NCI-H748 treated with DMSO at 0.1 percent for 48 hours (cell line): ENCODE measurements at places on chromosomes 7 and 10.
A peak's percentile ranks its signal among the peaks of the same experiment; 100 is the strongest.

DNA sequence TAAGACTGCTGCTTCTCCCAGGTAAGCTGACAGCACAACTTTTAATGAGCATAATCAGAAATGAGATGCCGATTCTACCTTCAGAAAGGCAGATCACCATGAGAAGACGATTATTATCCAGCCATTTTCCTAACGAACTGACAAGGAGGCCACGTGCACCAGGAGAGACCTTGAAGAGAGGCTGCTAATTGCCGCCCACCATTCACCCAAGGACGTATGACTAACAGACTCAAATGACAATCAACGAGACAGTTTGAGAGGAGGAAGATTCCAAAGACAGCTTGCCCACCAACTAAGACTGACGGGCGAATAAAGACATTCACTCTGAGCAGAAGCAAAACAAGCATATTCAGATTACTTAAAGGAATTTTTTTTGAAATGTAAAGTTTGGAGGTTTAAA, 301.9 kb upstream of the TAC1 start:
- DNase-seq = no peak

DNA sequence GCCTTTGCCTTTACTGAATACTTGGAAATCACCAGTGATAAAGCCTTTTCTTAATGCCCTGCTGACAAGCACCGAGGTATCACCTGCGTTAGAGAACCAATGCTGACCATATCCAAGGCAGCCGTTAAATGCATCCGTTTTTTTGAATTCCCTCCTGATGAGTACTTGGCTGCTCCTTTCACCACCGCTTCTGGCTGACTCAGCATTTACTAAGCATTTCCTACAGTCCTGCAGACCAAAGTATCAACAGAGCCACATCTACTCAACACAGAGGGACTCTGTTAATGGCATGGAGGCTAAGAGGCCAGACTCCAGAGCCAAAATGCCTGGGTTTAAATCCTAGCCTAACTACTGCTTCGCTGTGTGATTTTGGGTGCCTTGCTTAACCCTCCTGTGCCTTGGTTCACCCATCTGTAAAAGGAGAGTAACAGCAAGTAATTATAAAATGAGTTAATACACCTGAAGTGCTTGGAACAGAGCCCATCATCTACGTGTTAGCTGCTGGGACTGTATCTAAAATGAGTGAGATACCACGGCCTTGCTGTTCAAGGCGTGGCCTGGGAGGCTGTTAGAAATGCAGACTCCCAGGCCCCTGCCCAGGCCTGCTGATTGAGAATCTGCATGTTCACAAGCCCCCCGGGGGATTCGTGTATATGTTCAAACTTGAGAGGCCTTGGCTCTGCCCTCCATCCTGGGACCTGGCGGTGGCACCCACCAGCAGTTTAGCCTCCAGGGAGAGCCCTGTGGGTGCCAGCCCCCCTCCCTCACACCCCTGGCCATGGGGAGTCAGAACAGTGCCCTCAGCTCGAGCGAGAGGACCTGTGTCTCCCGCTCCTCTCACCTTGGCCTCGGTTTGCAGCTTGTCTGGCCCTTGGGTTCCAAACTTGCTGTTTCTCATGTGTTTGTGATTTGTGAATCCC, 30.8 kb upstream of the EFCAB10 start:
- no peak for DNase-seq

DNA sequence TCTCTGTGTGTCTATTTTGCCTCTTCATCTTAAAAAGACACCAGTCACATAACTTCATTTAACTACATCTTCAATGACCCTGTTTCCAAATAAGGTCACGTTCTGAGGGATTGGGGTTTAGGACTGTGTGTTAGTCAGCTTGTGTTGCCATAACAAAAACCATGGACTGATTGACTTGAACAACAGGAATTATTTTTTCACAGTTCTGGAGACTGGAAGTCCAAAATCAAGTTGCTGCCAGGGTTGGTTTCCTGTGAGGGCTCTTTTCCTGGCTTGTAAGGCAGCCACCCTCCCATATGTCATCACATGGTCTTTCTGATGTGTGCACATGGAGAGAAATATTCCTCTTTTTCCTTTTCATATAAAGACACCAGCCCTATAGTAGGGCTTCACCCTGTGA, 55.3 kb downstream of the REEP3 start:
- no peak for DNase-seq

- no peak for DNase-seq
These were observed 16.9 kb upstream of the DLD start for GRCh38 chr7:107874111-107874510.

GRCh38 chr7:151039850-151040548, 8.3 kb upstream of the ASIC3 start:
- no peak for DNase-seq

- no peak for DNase-seq
These were observed 124.1 kb downstream of the SMURF1 start for GRCh38 chr7:99019523-99020412.

DNA sequence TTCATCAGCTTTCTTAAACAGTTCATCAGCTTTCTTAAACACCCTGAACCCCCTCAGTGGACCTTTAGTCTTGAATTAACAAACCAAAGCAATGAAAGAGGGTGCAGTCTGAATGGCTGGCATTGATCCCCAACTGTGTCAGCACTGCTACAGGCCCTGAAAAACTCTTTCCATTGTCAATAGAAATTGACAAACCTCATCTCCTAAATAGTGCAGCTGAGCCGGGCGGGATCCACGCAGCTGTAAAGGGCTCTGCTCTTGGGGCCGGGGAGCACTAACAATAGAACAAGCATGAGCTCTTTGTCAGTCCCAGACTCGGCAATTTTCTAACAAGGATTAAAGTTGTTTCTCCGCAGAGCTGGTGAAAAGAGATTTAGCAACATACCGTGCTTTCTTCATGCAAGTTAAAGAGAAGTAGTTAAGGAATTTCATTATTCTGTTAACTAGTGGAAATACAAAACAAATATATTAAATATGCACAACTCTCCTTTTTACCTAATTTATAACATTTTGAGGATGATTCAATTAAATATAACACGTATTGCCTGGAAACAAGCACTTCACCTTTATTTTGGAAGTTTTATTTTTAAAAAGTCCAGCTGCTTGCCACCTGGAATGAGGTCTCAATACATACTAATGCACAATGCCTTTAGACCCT, 24.7 kb upstream of the FEZF1 start:
- DNase-seq = no peak

DNA sequence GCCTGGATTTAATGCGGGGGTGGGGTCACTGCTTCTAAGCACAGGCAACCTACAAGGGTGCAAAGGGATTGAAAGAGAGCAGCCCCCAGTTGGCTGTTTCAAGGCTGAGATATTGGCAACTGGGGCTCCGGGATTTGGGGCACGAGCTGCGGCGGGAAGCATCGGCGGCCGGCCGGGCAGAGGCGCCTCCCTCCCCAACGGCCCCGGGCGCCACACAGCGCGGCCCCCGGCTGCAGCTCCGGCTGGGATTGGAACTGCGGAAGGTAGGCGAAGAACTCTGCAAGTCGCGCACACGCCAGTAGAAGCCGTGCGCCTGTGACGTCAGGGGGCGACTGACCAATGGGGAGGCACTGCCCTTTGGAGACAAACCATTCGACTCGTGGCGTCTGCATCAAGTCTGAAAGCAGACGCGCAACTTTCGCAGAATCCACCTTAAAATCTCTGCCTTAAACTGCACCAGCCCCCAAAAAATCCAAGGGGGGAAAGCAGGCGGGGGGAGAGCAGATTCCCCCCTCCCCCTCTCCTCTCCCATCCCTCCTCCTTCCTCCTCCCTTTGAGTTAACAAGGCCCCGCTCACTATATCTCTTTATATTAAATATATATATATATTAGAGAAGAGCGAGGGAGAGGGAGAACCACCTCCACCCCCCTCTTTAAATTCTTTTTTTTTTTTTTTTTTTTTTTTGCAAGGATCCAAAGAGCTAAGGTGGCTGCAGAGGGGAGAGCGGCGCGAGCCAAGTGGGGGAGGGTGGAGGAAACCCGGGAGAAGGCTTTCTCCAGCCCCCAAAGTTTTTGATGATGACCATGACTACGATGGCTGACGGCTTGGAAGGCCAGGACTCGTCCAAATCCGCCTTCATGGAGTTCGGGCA, at the start of gene DLX6:
DLX6 (plus strand) TSS at position 371 of the 872 bp plus-strand sequence; CDS start at position 796, 425 bp downstream.
- no peak for DNase-seq

DNA sequence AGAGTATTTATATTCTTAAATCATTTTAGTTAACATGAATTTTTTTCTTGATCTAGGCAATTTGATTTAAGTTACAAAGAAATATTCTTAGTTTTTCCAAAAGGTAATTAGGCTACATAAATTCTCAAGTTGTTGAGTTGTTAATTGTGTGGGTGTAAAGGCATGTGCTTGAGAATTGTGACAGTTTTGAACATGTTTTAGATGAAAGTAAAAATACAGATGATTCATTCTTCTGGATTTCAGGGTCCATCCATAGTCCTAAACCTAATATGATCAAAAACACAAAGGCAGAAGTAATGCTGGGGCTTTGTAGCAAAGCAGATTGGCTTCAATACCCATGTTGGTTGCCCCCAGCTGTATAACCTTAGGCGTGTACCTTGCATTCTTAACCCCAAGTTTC, 127.9 kb downstream of the CPED1 start:
- DNase-seq = no peak

- peak; percentile 11 for DNase-seq
These were observed 115.9 kb upstream of the ADAM12 start for GRCh38 chr10:126504063-126504760.

DNA sequence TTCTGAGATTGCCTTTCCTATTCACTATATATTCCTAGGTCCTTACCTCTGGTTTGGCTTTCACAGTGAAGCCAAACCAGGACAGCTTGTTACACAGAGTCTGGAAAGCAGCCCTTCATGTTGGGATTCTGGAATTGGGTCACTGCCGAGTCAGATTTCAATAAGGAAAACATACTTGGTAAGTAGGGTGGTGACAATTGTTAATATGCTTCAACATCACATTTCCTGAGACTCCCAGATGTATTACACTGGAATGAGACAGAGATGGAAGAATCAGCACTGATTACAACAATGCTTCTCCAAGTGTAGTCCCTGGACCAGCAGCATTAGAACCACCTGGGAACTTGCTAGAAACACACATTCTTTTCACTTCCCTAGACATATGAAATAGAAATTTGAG, 268.9 kb upstream of the SEMA3C start:
- no peak for DNase-seq
